ENCODE measurements at places on chromosomes 5 and 9.

GRCh38 chr9:130379649-130379970, 65.2 kb upstream of the ASS1 start:
- DNase-seq: no peak

GRCh38 chr9:137136881-137137607, 1.9 kb upstream of the GRIN1 start:
- no peak for DNase-seq

DNA sequence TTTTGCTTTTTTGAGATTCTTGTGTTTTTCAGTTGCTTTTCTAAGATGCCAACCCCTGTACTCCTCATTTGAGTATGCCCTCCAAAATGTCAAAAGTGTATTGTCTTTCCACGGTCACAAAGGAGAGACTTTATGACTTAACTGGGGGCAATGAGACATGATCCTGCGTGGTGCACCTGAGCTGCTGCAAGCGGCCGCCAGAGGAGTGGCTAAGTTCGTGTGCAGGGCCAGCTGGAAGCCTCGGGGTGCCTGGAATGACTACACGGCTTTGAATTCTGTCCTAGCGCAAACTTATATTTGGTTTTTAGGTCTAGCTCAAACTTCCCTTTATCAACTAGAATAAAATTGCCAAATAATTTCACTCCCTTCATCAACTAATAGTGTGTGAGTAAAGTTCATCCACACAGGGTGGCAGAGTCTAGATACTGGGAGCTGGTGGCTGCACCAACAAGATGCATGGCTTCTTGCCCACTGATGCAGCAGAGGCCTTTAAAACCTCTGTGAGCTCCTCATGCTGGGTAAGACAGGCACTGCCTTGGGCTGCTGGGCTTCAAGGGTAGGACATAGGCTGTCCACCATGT, 4.7 kb downstream of the GADD45G start:
- DNase-seq: no peak

DNA sequence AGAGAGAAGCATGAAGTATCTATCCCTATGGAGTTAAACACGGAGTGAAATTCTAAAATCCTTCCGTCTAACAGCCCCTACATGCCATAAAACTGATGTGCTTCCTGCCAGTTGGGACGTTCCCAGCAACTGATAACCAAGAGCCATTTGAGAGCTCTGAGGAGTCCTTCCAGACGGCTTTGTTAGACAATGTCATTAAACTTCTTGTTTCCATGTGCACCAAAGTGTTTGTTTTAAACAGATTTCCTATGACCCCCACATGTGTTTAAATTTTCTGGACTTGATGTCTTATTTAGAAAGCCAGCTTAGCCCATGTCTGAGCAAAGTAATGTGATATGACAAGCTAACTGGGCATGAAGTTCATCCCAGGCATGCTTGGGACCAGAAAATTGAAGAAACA, 57.2 kb upstream of the LPAR1 start:
- DNase-seq: no peak

DNA sequence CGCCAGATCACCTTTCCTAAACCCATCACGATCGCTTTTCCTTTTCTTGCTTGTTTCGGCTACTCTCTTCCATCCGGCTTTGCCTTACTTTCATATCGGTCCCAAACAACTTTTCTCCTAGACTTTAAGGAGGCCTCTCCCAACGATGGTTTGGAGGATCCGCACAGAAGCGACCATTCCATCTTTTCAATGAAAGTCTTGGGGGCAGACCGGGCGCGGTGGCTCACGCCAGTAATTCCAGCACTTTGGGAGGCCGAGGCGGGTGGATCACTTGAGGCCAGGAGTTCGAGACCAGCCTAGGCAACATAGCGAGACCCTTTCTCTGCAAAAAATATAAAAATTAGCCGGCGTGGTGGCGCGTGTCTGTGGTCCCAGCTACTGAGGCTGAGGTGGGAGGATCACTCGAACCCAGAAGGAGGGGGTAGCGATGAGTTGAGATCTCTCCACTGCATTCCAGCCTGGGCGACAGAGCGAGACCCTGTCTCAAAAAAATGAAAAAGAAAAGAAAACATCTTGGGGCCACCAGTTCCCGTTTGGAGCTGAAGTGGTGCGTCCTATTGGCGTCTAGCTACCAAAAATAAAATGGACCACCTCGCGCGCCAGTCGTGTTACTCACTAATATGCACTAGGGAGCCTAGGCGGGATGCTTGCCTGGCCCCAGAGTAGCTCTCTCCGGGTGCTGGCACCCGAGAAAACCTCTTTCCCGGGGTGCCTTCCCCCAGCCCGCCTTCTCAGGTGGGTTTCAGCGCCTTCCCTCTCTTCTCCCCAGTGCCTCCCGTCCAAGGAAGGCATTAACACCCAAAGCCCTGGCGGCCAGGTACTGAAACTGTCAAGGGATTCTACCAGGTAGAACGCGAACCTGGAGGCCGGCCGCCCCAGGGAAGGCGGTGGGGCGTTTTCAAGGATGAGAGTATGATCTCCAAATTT, 800 bp upstream of the AP3B1 start:
- DNase-seq: no peak

- no peak for DNase-seq
Measured at GRCh38 chr9:18793122-18793521, 239.9 kb downstream of the SAXO1 start.

- peak; percentile 15 for DNase-seq
Measured at GRCh38 chr9:101119206-101119819, 90.8 kb downstream of the PLPPR1 start.

DNA sequence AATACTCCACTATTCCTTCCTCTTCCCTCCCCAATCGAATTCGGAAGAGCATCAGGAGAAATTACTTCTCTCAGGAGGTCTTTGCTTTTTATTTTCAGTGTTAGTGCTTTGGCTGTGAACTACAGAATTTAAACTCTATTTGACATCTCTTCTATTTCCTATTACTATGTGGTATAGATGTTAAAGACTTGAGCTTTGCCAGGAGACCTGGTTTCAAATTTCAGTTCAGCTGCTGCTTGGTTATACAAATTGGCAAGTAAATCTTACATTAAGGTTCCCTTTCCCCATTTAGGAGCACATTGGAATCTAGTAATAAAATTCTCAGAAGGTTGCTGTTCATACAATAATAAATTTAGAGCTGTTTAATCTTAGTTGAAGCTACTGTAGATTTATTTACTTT, 13.1 kb downstream of the UHRF2 start:
- DNase-seq: peak; percentile 26

DNA sequence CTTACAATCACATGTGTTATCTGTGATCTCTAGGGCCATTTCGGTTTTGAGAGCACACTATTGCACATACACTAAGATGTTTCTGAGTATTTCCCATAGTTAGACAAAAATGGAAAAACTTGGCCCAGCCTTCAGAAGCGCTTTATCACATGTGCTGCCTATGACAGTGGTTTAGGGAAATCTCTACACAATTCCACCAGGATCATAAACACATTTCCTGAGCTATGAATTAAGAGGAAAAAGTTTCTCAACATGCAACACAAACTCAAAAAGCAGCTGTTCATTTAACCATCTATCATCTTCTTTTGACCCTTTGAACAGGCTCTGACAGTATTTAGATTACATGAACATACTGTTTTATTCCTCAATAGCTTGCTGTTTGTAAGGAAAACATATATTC, 15.1 kb downstream of the FGF1 start:
- no peak for DNase-seq

DNA sequence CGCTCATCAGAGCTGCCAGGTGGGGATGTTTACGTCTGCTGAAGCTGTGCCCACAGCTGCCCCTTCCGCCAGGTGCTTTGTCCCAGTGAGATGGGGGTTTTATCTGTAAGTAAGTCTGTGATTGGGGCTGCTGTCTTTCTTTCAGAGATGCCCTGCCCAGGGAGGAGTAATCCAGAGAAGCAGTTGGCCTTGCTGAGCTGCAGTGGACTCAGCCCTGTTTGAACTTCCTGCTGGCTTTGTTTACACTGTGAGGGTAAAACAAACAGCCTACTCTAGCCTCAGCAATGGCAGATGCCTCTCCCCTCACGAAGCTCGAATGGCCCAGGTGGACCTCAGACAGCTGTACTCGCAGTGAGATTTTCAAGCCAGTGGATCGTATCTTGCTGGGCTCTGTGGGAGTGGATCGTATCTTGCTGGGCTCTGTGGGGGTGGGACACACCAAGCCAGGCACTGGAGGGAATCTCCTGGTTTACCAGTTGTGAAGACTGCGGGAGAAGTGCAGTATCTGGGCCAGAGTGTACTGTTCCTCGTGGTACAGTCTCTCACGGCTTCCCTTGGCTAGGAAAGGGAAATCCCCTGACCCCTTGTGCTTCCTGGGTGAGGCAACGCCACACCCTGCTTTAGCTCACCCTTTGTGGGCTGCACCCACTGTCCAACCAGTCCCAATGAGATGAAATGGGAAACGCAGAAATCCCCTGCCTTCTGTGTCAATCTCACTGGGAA, 530.1 kb upstream of the DMAC1 start:
- DNase-seq: no peak

DNA sequence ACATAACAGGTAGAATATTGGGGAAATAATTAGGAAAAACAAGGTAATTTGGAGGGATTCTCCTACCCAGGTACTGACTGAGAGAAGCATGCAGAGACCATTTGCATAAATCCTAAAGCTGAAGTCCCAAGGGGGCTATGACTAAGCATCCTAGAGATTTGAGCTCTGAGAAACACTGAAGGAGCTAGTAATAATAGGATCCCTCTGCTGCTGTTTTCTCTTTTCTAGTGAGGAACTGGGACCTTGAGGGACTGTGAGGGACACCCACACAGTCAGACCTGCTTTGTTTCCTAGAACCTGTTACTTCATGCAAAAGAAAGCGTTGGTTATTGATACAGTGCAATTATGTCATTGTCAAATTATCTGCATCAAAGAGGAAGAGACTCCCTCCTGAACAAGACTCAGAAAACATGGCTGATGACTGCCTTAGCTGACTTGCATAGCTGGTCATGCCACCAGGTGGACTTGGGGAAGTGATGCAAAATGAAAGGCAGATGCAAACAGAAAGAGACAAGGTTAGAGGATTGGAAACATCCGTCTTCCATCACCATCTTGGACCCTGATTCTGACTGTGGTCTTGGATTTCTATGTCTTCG, 335.4 kb downstream of the NTRK2 start:
- DNase-seq: peak; percentile 19

DNA sequence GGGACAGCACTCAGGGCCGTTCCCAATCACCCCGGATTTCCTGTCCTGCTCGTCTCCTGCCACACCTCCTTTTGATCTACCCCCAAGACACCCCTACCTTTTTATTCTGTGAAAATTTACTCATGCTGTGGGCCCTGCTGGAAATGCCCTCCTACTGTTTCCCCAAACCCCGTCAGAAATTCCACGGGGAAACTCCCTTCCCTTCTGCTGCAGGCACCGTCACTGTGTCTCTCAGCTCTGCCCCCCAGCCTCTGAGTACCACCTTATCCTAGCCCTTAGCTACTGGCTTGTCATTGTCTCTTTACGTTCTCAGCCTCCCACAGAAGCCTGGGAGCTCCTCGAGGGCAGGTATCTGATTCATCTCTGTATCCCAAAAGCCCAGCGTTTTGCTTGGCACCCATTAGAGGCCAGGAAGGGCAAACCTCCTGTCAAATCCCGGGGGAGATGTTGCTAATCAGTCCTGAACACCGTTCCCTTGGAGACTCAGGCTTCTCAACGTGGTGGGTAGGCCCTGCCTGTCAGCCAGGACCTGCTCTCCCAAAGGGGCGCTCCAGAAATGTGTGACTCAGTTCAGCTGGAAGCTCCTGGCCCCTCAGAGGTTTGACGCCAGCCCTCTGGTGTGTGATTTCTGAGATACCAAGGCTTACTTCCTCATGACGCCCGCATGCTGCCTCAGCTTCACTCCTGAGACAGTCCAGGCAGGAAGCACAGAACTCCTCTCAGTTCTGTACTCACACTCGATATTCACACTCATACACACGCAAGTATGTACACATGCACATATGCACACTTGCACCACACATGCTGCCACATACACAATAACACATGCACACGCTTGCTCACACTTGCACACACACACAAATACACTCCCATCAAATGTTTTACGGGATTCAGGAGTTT, 50.7 kb upstream of the GRHPR start:
- DNase-seq: peak; percentile 51

- DNase-seq: no peak
Measured at GRCh38 chr5:112248623-112249022, 170.5 kb downstream of the EPB41L4A start.

DNA sequence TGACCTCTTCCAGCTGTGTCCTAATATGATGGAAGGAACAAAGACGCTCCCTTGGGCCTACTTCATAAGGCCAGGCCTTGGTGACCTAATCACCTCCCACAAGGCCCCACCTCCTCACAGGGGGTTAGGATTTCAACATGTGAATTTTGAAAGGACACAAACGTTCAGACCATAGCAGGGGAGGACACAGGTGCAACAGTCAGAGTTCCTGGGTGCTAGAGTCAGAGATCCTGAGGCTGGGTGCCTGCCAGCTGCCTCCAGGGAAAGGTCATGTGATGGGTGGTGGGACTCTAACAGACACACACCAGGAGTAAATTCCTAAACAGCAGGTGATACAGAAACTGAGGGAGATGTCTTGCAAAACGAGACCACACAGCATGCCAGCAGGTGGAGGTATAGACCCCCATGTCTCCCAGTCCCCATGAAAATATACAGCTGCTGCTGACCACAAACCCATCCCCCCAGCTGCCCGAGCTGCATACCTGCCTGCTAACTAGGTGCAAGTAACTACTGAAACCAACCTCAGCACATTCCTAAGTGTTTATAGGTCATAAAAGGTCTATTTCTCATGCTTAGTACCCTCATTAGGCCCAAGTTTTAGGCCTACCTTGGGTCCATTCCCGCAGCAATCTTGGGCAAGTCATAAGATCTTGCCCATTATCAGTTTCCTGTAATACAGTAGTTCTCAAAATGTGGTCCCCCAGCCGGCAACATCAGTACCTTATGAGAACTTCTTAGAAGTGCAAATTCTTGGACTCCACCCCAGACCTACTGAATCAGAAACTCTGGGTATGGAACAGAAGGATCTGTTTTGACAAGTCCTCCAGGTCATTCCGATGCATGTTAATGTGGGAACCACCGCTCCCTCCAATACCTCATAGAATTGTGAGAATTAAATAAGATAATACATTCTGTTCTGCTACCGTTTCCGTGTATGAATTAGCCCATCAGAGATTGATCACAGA, 245.3 kb downstream of the ENC1 start:
- no peak for DNase-seq

DNA sequence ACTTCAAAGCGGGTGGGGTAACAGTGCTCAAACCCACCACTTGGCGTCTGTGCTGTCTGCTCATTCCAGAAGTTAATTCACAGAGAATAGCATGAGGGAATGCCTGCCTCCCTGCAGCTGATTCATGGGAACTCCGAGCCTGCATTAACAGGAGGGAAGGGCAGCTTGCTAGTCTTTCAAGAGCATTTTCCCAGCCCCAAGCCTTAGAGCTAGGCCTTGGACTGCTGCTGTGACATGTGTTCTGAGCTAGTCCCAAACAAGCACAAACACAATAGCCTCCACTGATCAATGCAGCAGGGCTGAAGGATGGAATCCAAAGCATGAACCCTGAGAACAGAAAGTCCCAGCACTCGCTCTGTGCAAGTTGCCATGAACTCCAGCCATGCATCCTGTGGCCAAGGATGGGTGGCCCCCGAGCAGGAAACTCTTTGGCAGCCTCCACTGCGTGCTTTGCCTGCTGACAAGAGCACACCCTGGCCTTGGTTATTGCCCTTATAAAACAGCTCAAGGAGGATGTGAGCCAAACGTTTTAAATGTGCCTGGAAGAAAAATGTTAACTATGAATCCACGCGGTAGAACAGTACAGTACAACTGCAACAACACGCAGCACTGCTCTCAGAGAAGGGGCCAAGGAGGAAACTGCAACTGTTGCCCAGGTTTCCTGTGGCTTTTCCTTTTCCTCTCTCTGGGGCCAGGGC, 653.1 kb upstream of the KLF4 start:
- DNase-seq: peak; percentile 75

GRCh38 chr5:156556666-156557406, 229.9 kb downstream of the SGCD start:
- no peak for DNase-seq
